ENCODE measurements at places on chromosomes 3 and 15. TPM values are rescaled to one million over a fixed set of nuclear protein-coding genes. Genes with fewer than 3 reads are reported as not detected.

Gene NOX5
- total RNA-seq, result 0.23 TPM

Gene LRTM1
- total RNA-seq, result not detected

Gene PEAK1
- total RNA-seq, result 36.9 TPM

Gene FEZF2
- total RNA-seq, result 1.6 TPM

Gene TM4SF1
- 17.3 TPM for total RNA-seq

Gene LMCD1
- total RNA-seq, result 4.6 TPM

All from diencephalon (tissue), 1 donor.